ENCODE measurements at places on chromosomes 6 and 20.

DNA sequence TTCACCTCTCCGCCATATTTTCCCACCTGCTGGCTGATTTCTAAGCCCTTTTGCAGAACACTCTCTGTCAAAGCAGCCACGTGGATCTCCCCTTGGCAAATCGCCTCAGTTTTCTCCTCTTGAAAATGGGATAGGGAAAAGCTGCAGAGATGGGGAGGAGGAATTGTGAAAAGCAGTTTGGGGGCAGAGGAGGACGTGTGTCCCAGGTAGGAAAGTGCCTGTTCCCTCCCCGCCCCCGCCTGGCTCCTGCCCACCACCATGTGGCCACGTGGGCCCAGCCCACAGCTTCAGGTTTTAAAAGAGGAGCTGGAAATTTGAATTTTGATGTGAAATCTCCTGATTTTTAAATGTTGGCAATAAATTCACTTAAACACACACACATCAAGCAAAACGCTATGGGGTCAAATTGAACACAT lies 3.6 kb upstream of the CEBPB start:
- H3K27me3 ChIP-seq, result no peaks in the 10 kb centered on the region
- H3K4me1 ChIP-seq, result peaks cover 16% of the 10 kb centered on the region
- H3K4me3 ChIP-seq, result no peak overlapping the region
- H3K36me3 ChIP-seq, result no peaks in the 10 kb centered on the region
- peak overlapping the region; percentile 13 for H3K27ac ChIP-seq
- no peak for DNase-seq

- no peak overlapping the region for H3K27ac ChIP-seq
- no peaks in the 10 kb centered on the region for H3K27me3 ChIP-seq
- H3K4me1 ChIP-seq, result peaks cover 2% of the 10 kb centered on the region
- H3K4me3 ChIP-seq, result no peak overlapping the region
- no peaks in the 10 kb centered on the region for H3K36me3 ChIP-seq
Measured at GRCh38 chr6:137851669-137852068, 15.4 kb upstream of the TNFAIP3 start.

- H3K4me1 ChIP-seq, result no peaks in the 10 kb centered on the region
- peak; percentile 80 for DNase-seq
- H3K27ac ChIP-seq, result no peak overlapping the region
- no peaks in the 10 kb centered on the region for H3K36me3 ChIP-seq
Measured at GRCh38 chr6:121849477-121849876, 414.0 kb downstream of the GJA1 start.

GRCh38 chr6:97572943-97573342 lies 289.9 kb upstream of the MMS22L start:
- H3K36me3 ChIP-seq, result no peaks in the 10 kb centered on the region
- H3K4me1 ChIP-seq, result no peaks in the 10 kb centered on the region
- no peak overlapping the region for H3K4me3 ChIP-seq
- H3K27ac ChIP-seq, result no peak overlapping the region

- no peak for DNase-seq
- peaks cover 7% of the 10 kb centered on the region for H3K27me3 ChIP-seq
- H3K4me1 ChIP-seq, result no peaks in the 10 kb centered on the region
- H3K27ac ChIP-seq, result no peak overlapping the region
Measured at GRCh38 chr20:11986954-11987353, 69.3 kb downstream of the BTBD3 start.

- no peaks in the 10 kb centered on the region for H3K36me3 ChIP-seq
- H3K4me3 ChIP-seq, result no peak overlapping the region
Measured at GRCh38 chr6:143127941-143128680, 67.4 kb downstream of the AIG1 start.

GRCh38 chr20:48284837-48285236 lies 499.6 kb upstream of the SULF2 start:
- H3K27ac ChIP-seq, result no peak overlapping the region
- H3K27me3 ChIP-seq, result peaks cover 11% of the 10 kb centered on the region
- no peak overlapping the region for H3K4me3 ChIP-seq
- no peaks in the 10 kb centered on the region for H3K36me3 ChIP-seq

DNA sequence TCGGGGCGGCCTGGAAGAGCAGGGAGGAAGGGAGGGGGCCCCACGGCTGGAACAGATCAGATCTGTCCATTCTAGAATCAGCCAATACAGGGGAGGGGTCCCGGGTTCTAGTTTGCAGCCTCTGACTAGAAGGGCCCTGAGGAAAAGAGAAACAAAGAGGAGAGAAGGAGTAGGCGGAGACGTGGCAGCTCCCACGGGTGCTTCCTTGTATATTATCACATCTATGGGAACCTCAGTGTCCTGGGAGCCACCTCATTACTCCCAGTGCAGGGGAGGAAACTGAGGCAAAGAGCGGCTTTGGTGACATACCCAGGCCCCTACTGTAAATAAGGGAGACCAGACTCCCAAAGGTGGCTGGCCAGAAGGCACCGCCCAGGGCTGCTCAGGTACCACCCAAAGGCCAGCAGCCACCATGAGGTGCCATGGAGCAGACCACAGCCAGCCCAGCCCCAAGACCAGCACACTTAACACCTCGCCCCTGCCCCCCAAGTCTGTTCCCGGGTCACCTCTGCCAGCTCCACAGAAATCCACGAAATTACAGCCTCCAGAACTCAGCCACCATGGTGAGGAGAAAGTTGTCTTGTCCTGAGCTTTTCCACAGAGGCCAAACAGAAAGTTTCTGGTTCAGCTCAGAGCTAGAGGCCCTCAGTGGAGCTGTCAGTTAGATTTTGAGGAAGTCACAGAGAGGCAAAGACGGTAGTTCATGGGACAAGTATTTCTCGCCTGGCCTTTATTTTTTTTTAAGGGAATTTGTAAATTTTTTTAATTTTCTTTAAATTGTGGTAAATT lies 2.1 kb downstream of the ZC3H12D start:
- H3K27me3 ChIP-seq, result no peaks in the 10 kb centered on the region
- DNase-seq, result no peak
- H3K36me3 ChIP-seq, result no peaks in the 10 kb centered on the region
- H3K4me1 ChIP-seq, result peaks cover 15% of the 10 kb centered on the region

- no peak overlapping the region for H3K4me3 ChIP-seq
- H3K27ac ChIP-seq, result no peak overlapping the region
- H3K4me1 ChIP-seq, result peaks cover 1% of the 10 kb centered on the region
- no peaks in the 10 kb centered on the region for H3K27me3 ChIP-seq
- no peaks in the 10 kb centered on the region for H3K36me3 ChIP-seq
- DNase-seq, result no peak
Measured at GRCh38 chr6:159809149-159809548, 9.1 kb downstream of the PNLDC1 start.

GRCh38 chr6:120945905-120946594 lies 388.2 kb downstream of the TBC1D32 start:
- no peaks in the 10 kb centered on the region for H3K4me1 ChIP-seq
- H3K27me3 ChIP-seq, result no peaks in the 10 kb centered on the region
- no peaks in the 10 kb centered on the region for H3K36me3 ChIP-seq

GRCh38 chr6:152078001-152078400 lies 270.5 kb downstream of the ESR1 start:
- no peaks in the 10 kb centered on the region for H3K36me3 ChIP-seq
- peaks cover 1% of the 10 kb centered on the region for H3K4me1 ChIP-seq
- no peak overlapping the region for H3K4me3 ChIP-seq
- H3K27me3 ChIP-seq, result no peaks in the 10 kb centered on the region
- no peak for DNase-seq

GRCh38 chr6:110748453-110748852 lies 66.8 kb downstream of the CDK19 start:
- no peaks in the 10 kb centered on the region for H3K27me3 ChIP-seq

DNA sequence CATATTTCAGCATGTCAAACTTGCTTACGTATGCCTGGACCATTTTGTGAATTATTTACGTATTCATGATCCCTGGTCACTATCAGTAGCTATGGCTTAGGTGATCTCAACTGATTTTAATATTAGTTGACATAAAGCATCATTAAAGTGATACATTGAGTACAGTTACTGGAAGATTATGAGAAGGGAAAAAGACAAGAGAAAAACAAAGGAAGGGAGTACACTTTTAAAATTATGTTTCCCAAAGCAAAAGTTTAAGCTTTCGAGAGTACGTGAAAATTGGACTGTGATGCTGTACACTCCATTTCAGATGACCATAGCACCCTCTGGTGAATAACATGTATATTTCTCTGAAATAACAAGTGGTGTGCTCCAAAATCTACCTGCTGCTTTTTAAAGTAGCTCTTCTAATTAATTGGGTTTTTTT lies 215.0 kb upstream of the HSF2 start:
- DNase-seq, result peak; percentile 41
- H3K4me3 ChIP-seq, result no peak overlapping the region
- H3K27ac ChIP-seq, result no peak overlapping the region
- no peaks in the 10 kb centered on the region for H3K4me1 ChIP-seq
- H3K36me3 ChIP-seq, result no peaks in the 10 kb centered on the region
- H3K27me3 ChIP-seq, result no peaks in the 10 kb centered on the region

DNA sequence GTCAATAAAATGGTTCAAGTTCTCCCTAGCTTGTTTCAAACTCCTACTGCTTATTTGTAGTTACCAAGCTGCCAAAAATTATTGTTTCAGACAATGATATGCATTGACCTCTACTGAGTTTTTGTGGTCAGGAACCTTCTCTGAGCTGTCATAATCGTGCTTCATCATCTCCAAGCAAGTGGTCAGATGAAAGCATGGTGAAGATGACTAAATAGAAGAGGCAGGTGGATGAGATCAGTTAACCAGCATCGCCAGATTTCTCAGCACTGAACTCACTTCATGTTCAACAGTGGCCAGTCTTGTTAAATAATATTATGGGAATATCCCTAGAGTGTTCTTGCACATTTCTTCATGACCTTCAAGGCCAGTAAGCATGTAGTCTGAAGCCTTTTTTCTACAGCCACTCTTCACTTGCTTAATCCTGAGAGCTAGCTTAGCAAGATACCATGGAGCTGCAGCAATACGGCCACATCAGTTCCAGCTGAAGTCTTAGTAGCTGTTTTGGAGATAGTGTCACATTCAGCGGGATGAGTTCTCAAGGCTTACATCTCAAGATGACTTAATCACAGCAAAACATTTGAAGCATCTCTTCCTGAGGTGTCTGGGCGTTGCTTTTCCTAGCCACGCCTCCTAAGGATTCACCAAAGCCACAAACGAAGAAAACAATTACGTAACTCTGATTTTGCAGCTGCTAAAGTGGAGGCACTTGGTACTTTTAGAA lies 101.6 kb upstream of the TMEM30A start:
- H3K4me1 ChIP-seq, result peaks cover 1% of the 10 kb centered on the region
- H3K4me3 ChIP-seq, result no peak overlapping the region
- H3K27ac ChIP-seq, result peak overlapping the region; percentile 5
- H3K36me3 ChIP-seq, result no peaks in the 10 kb centered on the region
- DNase-seq, result peak; percentile 76

DNA sequence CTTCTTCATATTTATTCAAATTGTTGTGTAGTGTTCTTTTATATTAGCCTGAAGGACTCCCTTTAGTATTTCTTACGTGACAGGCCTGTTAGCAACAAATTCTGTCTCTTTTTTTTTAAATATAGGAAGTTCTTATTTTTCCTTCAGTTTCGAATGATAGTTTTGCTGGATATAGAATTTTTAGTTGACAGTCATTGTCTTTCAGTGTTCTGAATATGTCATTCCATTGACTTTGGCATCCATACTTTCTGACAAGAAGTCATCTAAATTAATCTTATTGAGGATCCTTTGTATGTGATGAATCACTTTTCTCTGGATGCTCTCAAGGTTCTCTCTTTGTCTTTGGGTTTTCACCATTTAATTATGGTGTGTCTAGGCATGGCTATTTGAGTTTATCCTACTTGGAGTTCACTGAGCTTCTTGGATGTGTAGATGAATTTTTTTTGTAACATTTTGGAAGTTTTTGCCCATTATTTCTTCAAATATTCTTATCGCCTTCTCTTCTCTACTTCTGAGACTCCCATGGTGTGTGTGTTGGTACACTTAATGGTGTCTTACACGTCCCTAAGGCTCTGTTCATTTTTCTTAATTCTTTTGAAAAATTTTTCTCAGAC lies 82.5 kb upstream of the GTSF1L start:
- no peak for DNase-seq
- H3K4me1 ChIP-seq, result no peaks in the 10 kb centered on the region
- no peaks in the 10 kb centered on the region for H3K36me3 ChIP-seq
- peaks cover 3% of the 10 kb centered on the region for H3K27me3 ChIP-seq

DNA sequence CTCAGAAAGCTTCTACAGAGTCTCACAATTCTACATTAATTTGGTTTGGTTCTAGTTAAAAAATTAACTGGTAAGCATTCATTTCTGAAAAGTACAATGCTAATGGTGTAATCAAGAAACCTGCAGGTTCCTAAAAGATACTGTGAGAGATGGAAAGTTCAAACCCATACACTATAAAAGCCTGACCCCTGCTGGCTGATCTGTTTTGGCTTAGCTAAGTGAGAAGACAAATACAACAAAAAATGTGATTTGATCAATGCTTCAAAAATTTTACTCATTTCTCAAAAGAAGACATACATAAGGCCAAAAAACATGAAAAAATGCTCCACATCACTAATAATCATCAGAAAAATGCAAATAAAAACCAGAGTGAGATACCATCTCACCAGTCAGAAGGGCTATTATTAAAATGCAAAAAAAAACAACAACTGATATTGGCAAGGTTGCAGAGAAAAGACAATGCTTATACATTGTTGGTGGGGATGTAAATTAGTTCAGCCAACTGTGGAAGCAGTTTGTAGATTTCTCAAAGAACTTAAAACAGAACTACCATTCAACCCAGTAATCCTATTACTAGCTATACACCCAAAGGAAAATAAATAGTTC lies 102.8 kb downstream of the MOXD1 start:
- H3K4me3 ChIP-seq, result no peak overlapping the region
- DNase-seq, result peak; percentile 56
- no peaks in the 10 kb centered on the region for H3K27me3 ChIP-seq
- no peak overlapping the region for H3K27ac ChIP-seq
- H3K36me3 ChIP-seq, result peaks cover 41% of the 10 kb centered on the region

DNA sequence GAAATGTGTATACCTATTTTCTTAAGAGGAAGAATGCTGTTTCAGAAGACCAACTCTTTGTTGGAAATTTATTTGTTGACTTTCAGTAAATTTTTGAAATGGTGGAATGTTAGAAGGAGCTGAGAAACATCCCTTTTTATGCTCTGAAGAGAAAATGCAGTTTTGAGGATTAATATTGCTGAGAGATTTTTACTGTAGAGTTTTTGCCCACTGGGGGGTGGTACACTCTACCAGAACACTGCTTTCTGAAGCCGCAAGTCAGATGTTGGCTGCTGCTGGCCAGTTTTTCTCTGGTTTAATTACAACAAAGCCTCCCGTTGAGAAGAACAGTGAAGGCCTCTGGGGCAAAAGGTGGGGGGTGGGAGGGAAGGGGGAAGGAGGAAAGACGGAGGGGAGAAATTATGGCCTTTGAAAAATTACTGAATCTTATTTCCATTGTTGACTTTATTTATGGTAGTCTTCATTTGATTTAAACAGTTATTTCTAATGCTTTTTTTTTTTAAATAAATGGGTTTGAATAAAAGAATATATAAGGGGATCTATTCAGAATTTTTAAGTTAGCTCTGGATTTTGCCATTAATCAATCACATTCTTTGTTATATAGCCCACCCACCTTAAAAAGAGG lies 3.0 kb downstream of the FLRT3 start:
- H3K27me3 ChIP-seq, result no peaks in the 10 kb centered on the region
- no peaks in the 10 kb centered on the region for H3K4me1 ChIP-seq
- H3K27ac ChIP-seq, result no peak overlapping the region
- no peak overlapping the region for H3K4me3 ChIP-seq

DNA sequence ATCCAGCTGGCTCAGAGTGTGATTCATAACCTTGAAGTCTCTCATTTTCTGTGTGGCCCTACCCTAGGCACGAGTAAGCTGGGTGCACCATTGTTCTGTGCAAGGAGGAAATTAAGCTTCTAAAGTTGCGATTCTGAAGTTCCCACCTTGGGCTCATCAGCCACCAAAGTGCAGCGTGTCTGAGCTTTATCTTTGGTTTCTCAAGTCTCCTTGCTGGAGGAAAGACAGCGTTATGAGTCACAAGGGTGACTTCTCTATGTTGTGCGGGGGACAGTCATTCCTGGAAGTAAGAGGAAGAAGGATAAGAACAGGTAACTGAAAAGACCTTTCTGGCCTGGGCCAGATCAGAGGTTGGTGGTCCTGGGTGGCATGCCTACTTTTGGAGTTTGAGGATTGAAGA lies 16.8 kb downstream of the MRAP2 start:
- peaks cover 3% of the 10 kb centered on the region for H3K27me3 ChIP-seq
- H3K27ac ChIP-seq, result no peak overlapping the region
- no peaks in the 10 kb centered on the region for H3K36me3 ChIP-seq
- peaks cover 7% of the 10 kb centered on the region for H3K4me1 ChIP-seq

All from mesenchymal stem cell (in vitro differentiated cells and primary cell).